ENCODE measurements at places on chromosomes 6 and 20.

DNA sequence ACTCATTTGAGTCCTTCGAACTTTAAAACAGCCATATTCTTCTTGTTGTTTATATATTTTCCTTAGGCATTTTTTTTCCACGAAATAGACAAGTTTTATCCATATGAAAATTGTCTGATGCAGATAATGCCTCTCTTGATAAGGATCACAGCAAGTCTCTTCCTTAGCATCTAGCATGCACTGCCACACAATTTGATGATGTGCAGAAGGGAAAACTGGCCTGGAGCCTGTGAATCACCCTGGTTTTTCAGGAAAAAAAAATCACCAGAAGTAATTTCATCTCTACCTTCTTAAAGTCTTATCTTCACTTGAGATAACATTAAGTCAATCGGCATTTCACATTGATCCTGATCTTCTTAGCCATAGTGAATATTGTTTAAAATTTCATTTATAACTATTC lies 199.8 kb downstream of the TENT5A start:
- no peak for DNase-seq

GRCh38 chr6:14730654-14731053 lies 515.2 kb upstream of the JARID2 start:
- DNase-seq = no peak

DNA sequence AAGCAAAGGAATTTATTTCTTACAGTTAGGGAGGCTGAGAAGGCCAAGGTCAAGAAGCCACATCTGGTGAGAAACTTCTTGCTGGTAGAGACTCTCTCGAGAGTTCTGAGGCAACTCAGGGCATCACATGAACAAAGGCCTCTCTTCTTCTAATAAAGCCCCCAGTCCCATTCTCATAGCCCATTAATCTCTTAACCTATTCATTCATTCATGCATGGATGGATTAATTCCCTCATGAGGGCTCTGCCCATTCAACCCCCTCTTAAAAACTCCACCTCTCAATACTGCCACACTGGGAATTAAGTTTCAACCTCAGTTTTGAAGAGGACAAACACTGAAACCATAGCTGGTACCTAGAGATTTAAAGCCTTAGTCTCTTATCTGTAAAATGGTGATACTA lies 217.9 kb upstream of the SPTLC3 start:
- DNase-seq = no peak

DNA sequence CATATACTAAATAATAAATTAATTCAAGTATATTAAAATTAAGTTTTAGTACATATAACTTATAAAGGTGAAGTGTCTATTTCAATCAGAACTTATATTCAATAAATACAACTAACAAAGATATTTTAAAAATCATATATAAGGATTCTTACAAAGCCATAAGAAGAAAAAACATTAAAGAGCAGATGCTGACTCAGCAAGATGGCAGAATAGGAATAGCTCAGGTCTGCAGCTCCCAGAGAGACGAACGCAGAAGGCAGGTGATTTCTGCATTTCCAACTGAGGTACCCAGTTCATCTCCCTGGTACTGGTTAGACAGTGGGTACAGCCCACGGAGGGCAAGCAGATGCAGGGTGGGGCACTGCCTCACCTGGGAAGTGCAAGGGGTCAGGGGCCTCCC lies 811.1 kb downstream of the EYS start:
- DNase-seq = no peak

DNA sequence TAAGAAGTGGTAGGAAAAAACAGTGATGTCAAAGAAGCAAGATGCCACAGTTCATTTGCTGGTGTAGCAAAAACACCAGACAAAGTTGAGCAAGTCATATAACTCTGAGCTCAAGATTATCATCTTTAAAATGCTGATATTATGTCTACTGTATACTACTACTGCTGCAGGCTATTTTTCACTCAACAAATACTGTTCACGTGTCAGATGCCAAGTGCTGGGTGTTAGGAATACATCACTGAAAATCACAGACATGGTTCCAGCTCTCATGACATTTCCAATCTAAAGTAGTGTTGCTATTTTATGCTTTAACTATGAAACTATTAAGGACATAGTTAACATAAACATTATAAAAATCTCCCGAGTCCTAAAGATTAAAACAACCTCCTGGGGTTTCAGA lies 163.0 kb downstream of the NKAIN2 start:
- no peak for DNase-seq

DNA sequence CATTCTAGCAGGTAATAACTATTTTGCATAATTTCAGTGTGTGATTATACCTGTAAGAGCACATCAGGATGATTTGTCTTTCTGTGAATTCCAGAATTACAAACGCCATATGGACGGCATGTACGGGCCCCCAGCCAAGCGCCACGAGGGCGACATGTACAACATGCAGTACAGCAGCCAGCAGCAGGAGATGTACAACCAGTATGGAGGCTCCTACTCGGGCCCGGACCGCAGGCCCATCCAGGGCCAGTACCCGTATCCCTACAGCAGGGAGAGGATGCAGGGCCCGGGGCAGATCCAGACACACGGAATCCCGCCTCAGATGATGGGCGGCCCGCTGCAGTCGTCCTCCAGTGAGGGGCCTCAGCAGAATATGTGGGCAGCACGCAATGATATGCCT lies 122.7 kb downstream of the TMEM242 start:
- no peak for DNase-seq

DNA sequence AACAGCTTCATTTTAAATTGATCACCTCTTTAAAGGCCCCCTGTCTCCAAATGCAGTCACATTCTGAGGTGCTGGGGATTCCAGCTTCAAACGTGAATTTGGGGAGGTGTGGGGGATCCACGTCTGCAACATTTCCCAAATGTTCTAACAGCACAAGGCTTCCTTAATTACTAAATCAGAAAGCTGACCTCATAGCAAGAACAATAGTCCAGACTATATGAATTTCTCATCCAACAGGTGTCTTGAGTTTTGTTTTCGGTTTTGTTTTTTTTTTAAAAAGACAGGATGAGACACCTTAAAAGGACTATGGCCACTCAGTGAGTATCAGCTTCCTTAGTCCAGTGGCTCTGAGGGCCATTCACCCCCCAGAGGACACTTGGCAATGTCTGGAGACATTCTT lies 11.5 kb downstream of the ATP9A start:
- DNase-seq = no peak

- no peak for DNase-seq
Observed at GRCh38 chr20:47687095-47687987, 97.9 kb downstream of the SULF2 start.

GRCh38 chr20:33645072-33645358 lies 17.1 kb upstream of the C20orf144 start:
- DNase-seq = no peak
